ENCODE measurements at places on chromosomes 5 and 9.

DNA sequence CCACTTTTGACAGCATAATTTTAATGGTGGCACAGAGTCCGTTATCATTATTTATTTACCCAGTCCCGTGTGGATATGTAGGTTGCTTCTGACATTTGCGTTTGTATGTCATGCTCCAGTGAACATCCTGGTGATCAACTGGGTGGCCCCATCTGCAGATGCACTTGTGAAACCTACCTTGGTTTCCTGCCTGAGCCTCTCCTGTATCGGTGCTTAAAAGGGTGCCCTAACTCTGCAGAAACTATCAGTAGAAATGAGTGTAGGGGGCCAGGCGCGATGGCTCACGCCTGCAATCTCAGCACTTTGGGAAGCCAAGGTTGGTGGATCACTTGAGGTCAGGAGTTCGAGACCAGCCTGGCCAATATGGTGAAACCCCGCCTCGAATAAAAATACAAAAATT is 92.1 kb upstream of the IER5L start:
- no peak for DNase-seq

DNA sequence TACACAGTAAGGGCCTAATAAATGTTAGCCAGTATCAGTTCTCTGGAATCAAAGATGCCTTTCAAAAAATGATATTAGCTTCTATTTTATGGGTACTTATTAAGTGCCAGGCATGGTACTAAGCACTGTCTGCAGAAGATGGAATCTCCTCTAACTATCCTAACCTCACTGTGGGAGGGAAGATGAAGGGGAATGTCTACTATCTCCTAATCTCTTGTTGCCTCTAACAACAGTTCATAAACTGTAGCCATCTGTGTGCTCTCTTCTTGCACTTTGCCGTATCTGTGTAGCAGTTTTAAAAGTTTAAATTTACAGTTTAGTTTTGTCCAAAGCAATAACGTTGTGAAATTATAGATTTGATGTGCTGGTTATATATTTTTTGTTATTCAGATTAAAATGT is 99.6 kb upstream of the CCDC112 start:
- no peak for DNase-seq

GRCh38 chr5:171570244-171570825 is 150.9 kb downstream of the FGF18 start:
- DNase-seq, result no peak

DNA sequence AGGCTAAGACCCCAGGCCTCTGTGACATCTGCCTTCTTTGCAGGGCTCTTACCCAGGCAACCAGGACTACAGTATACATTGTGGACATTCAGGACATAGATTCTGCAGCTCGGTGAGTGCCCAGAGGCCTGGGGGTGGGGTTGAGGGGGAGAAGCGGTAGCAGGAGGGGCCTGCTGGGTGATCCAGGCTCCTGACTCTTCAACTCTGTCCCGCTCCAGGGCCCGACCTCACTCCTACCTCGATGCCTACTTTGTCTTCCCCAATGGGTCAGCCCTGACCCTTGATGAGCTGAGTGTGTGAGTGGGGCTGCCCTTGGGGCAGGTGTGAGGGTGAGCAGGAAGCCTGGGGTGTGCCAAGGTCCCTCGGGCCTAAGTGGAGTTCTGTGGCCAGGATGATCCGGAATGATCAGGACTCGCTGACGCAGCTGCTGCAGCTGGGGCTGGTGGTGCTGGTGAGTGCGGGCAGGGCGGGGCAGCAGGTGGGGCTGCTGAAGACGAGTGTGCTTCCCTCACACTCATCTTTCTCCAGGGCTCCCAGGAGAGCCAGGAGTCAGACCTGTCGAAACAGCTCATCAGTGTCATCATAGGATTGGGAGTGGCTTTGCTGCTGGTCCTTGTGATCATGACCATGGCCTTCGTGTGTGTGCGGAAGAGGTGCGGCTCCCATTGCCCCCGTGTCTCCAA is 19.8 kb downstream of the GPRIN1 start:
- no peak for DNase-seq

DNA sequence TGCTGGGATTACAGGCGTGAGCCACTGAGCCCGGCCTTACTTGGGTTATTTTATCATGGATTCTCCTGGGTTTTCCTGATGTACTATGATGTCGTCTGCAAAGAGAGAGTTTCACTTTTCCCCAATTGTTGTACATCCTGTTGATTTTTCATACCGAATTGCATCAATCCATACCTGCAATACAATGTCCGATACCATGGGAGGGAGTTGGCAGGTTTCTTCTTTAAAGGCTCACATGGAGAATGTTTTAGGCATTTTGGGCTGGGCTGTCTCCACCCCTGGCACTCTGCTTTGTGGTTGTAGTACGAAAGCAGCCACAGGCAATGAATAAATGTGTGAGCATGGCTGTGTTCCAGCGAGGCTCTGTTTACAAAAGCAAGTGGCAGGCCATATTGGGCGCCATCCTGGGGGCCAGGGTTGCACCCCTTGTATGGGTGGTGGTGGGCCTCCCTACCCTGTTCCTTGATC is 35.1 kb upstream of the EXOC3 start:
- DNase-seq, result no peak

DNA sequence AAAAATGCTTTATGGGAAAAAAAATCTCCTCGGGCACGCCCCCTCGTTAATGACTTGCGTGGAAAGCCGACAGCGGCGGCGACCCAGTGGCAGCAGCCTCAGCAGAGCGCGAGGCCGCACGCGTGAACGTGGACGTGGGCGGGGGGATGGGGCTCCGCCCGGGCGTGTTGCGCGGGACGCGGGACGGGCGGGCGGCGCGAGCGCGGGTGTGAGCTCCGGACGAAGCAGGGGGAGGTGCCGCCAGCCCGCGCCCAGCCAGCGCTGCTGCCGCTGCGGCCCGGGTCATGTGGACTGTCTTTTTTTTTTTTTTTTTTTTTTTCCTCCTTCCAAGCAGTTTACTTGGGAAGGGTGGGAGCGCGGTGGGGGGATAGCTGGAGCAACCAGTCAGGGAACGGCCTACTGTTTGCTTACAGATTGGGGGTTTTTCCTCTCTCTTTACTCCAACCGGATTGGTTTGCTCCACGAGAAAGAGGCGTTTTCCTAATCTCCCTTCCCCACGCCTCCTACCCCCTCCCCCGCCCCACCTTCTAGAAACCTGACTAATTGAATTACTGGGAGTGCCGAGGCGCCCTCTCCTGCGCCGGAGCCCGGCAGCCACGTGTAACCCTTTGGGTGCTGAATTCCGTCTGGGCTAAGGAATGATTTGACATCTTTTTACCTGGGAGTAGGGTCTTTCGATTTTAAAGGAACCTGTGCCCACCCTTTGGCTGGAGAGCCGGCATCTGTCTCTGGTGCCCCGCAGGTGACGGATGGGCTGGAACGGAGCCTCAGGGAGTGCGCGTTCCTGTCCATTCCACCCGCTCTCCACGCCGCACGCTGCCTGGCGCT is 1.7 kb upstream of the EFNA5 start:
- DNase-seq, result peak; percentile 63

DNA sequence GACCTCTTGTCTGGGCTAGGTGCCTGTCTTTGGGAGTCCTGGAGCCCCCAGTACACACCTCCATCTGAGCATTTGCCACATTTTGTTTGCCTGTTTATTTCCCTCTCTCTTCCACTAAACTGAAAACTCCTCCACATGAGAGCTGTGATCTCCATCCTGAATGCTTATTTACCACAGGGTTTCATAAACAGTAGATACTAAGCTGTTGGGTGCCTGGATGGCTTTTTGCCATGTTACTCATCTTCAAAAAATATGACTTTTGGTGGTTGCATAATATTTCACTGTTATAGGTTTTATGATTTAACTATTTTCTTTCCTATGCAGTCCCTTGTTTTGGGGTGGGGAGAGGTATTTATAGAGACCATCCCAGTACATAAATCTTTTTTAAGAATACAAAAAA is 99.6 kb downstream of the APBA1 start:
- DNase-seq, result no peak

DNA sequence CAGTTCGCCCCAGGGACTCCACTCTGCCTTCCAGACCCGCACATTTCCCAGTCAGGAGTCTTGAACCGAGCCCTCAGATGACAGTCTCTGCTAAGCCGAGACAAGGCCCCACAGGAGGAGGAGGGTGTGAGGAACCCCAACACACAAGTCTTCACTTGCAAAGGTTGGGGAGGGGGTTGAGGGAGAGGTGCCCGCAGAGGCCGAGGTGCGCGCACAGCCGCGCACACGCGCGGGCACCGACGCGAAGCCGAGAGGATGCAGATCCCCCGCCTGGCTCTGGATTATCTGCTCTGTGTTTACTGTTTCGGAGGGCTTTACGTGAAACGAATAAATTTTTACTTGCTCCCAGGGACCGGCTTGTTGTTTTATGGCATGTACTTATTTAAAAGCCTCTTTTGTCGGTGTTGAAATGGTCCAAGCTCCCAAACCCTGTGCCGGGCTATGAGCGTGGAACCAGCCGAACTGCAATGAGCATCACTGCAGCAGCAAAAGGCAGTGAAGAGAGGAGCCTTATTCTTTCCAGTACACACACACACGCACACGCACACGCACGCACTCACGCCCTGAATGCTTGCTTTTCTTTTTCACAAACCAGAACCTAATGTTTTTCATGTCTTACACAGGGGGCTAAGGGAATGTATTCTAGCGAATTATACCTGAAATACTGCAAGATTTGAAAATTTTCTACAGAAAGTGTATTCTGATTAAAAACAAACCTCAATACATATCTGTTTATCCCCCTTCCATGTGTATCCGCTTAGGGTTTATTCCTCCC is 297.7 kb downstream of the PARP8 start:
- DNase-seq, result peak; percentile 34

- DNase-seq, result peak; percentile 93
Observed at GRCh38 chr5:126776499-126777256, at the start of gene LMNB1. TSS of gene LMNB1 (plus strand) at chr5:126777136. CDS start at chr5:126777509, 373 bp downstream.

All from head of caudate nucleus (tissue), 42 donors.